ENCODE measurements at places on chromosomes 1 and 21. TPM values are rescaled to one million over a fixed set of nuclear protein-coding genes. Genes with fewer than 3 reads are reported as not detected.

The FAM72B gene
- 0.88 TPM for total RNA-seq

The MAP1LC3C gene
- total RNA-seq, result 0.54 TPM

The BSND gene
- total RNA-seq, result not detected

The PIK3R3 gene
- total RNA-seq, result 26.4 TPM

The PGLYRP4 gene
- total RNA-seq, result not detected

The NPPA gene
- not detected for total RNA-seq

The AGPAT3 gene
- 111 TPM for total RNA-seq

The SELE gene
- total RNA-seq, result not detected

The CNKSR1 gene
- total RNA-seq, result 7.0 TPM

The GJB3 gene
- total RNA-seq, result not detected

The SEC16B gene
- 6.9 TPM for total RNA-seq

The C21orf58 gene
- 6.4 TPM for total RNA-seq

The AIRE gene
- 1.8 TPM for total RNA-seq

The BROX gene
- 51.0 TPM for total RNA-seq

The VHLL gene
- total RNA-seq, result 0.78 TPM

The SELP gene
- not detected for total RNA-seq

The SAMD13 gene
- 5.9 TPM for total RNA-seq

The CYP2J2 gene
- 26.1 TPM for total RNA-seq

The TTC39A gene
- 8.3 TPM for total RNA-seq

The C1QTNF12 gene
- total RNA-seq, result 1.8 TPM

The S100B gene
- total RNA-seq, result 417 TPM

The SMIM1 gene
- total RNA-seq, result 2.5 TPM

The PIGV gene
- total RNA-seq, result 16.3 TPM

The LY9 gene
- not detected for total RNA-seq

The FNDC5 gene
- total RNA-seq, result 42.9 TPM

The RAB25 gene
- total RNA-seq, result not detected

The POU2F1 gene
- 21.6 TPM for total RNA-seq

The VANGL1 gene
- total RNA-seq, result 2.6 TPM

The VSIG8 gene
- not detected for total RNA-seq

The SPATA46 gene
- total RNA-seq, result not detected

The CTSE gene
- total RNA-seq, result not detected

The TAS1R1 gene
- not detected for total RNA-seq

The PGBD5 gene
- total RNA-seq, result 75.4 TPM

The MTMR11 gene
- total RNA-seq, result 32.3 TPM
